ENCODE measurements at places on chromosomes 16 and 17.

- DNase-seq = no peak
These were observed 26.0 kb downstream of the DYNLL2 start for GRCh38 chr17:58109197-58109596.

- no peak for DNase-seq
These were observed 217.4 kb upstream of the ZFHX3 start for GRCh38 chr16:73265124-73265837.

DNA sequence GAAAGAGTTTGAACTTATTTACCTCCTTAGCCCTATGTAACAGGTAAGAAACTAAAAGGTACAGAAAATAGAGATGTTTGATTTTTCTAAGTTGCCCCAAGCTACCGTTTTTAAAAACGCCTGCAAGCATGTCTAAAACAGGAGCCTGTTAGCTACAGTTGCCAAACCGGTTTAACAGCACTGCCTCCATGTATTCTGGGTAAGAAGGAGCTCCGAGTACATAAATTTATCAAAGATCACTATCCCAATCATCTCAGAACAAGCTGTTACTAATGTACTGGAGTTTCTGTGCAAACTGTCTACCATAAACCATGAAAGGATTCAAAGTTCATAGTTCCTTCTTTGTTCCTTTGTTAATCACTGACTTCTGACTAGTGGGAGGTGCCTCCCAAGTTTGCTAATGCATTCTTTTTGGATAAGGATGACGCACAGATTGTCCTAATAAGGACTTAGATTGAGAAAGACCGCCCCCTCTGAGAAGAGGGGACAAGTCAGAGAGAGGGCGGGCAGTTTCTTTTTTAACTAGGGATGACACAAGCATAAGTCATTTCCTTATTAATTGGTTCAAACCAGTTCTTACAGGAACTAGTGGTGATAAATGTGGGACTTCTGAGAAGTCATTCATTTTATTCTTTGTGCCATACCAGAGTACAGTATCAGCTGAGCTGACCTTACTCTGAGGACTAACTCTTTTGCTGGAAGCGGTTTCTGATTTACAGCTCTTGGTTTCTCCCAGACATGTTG is 55.3 kb downstream of the TUBD1 start:
- DNase-seq = no peak

- DNase-seq = peak; percentile 88
These were observed 1.2 kb upstream of the SPAG9 start for GRCh38 chr17:51121620-51122472.

DNA sequence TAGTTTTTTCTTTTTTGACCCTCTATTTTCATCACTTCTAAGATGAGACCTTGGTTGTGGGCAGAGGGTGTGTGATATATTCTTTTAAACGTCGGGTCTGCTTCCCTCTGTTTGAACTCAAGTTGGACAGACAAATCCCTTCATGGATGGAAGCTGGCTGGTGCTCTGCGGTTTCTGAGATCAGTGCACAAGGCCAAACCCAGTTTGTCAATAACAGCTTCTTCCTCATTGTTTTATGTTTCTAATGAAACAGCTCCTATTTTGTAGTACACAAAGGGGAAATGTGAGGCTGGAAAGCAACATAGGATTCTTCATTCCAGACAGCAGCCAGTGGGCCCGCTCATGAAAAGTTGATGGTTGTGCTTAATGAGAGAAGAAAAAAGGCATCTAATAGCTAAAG is 159.6 kb downstream of the PRKCA start:
- DNase-seq = no peak

DNA sequence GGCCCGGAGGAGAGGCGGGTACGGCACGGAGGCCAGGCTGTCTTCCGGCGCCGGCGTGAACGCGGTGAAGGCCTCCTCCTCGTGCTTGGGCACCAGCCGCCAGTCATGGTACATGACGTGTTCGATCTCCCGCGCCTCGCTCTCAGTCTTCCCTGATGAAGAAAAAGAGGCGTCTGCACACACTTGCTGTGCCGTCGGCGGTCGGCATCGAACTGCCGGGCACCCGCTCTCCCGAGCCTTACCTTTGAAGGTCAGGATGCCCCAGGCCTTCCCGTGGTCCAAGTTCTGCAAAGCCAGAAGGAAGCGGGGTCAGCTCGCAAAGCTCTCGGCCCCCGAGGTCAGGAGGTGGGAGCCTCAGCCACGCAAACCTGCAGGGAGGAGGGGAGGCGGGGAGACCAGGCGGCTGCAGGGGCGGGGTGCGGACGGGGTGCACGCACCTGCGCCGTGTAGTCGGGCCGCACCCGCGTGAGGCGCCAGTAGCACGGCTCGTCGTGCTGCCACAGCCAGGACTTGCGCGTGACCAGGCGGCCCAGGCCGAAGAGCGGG is at the start of gene EME2:
Gene EME2, plus strand, starts transcription at position 449 of the 546 bp plus-strand sequence. CDS start 418 bp downstream, outside the sequence.
- DNase-seq = peak; percentile 41

DNA sequence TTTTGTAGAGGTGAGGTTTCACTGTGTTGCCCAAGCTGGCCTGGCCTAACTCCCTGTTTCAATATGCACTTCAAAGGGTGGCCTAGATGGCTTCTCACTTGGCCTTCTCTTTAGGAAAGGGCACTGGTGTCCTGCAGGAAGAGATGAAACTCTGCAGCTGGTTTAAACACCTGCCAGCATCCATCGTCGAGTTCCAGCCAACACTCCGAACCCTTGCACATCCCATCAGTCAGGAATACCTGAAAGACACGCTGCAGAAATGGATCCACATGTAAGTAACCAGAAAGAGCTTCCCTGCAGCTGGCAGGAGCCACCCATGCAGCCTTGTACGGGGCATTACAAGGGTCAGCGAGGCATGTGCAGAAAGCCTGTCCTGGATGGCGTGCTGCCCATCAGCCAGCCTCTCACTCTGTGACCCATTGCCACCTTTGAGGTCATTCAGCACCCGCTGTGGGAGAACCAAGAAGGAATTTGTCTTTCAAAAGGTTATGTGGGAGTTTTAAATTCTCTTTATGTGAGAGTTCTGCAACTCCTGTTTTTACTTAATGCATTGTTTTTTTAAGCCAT is 7.0 kb downstream of the COG1 start:
- DNase-seq = no peak

GRCh38 chr17:73228748-73229236 is 32.9 kb downstream of the CPSF4L start:
- no peak for DNase-seq

DNA sequence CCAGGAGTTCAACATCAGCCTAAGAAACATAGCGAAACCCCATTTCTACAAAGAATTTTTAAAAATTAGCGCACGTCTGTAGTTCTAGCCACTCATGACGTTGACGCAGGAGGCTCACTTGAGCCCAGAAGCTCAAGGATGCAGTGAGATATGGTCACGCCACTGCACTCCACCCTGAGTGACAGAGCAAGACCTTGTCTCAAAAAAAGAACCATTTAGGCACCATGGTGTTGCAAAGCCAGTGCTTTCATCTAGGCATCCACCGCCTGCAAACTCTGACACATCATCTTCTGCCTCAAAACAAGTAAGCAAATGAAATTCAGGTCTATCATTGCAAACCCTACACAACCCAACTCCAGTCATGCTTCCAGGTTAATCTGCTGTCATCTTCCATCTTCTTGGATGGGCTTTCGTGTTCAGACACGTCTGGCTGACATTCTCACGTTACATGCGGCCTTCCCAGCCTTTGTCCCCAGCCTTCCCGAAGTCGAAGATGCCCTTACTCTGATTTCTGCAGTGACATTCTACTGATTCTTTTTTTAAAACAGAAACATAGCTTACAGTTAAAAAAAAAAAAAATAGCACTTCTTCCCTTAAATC is 8.9 kb downstream of the ANKRD11 start:
- no peak for DNase-seq

GRCh38 chr16:47729701-47730100 is 268.6 kb downstream of the PHKB start:
- DNase-seq = no peak

DNA sequence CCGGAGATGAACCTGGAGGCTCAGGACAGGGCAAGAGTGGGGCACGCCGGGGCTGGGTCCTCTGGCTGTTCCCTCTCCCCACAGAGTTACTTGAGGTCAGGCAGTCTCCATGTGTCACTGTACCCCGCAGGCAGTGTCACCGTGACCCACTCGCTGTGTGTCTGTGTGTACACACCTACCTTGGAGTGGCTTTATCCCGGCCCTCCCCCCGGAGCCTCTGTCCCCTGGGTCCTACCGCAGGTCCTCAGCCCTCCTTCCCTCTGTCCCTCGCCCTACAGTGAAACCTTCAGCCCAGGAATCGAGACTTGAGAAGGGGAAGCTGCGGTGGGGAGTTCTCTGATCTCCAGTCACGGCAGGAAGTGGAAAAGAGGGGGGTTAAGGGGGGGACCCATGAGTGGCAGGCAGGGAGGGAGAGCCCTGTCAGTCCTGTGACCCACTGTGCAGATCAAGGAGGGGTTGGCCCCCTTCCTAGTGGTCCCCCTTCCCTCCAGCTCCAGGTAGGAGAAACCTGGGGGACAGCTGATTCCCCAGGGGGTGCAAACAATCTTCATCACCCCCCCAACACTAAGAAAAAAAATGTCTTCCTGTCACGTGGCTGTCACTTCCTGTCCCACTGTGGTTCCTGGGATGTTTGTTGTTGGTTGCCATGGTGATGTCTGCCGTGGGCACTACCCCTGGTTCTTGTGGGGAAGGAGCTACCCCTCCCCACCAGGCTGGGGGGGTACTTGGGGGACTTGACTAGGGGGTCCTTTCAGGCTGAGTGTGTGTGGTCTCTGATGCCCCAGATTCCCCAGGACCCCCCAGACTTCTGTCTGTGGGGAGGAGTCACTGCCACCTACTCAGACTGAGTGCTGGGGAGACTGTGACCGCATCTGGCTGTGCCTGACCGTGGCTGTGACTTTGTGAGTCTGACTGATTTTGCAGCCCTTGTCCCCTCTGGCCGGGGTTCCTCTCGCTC is 13.7 kb downstream of the RARA start:
- DNase-seq = peak; percentile 74

- no peak for DNase-seq
These were observed 284.2 kb downstream of the SNX29 start for GRCh38 chr16:12260647-12261262.

DNA sequence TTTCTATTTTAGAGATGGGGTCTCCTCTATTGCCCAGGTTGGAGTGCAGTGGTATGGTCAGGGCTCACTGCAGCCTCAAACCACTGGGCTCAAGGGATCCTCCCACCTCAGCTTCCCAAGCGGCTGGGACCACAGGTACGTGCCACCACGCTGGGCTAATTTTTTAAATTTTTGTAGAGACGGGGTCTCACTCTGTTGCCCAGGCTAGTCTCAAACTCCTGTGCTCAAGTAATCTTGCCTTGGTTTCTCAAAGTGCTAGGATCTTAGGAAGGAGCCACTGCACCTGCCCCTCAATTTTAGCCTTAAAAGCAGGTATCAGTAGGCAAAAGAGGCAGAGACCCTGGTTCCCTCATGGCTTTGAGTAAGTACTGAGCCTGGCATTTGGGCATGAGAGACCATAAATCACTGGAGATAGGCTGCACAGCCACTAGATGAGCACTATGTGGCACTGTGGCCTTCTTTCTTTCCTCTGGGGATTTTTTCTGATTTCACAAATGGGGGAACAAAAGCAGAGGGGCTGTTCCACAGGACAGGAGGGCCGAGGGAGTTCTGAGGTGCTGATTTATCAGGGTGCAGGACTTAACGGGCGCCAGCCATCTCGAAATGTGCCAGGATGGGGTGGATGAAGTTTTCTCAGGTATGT is 82.2 kb downstream of the PLXDC1 start:
- no peak for DNase-seq

DNA sequence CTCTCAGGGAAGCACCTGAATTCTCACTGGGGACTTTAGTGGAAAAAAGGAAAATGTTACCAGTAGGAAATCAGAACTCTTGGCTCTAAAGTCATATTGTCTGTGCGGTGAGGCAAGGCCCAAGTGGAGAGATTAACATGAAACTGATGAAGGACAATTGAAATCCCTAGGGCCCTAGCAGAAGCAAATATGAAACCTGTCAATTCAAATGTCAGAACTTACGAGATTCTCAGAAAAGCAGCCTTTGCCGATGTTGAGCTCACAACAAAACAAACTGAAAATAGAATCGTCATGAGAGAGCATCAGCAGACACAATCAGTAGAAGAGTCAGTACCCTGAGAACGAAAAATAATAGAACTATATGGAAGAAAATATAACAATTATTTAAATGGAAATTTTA is 108.8 kb downstream of the ELAC2 start:
- DNase-seq = no peak

- DNase-seq = no peak
These were observed 22.0 kb downstream of the CLUH start for GRCh38 chr17:2689411-2690164.

- DNase-seq = no peak
These were observed 12.1 kb upstream of the DCAF7 start for GRCh38 chr17:63537991-63538692.

- no peak for DNase-seq
These were observed 365.4 kb upstream of the TNRC6C start for GRCh38 chr17:77593081-77593480.
